Natural killer cell treated with Interleukin-12 subunit alpha and Interleukin-12 subunit beta and Interleukin-15 and Interleukin-18, amount 100 ng/mL, for 72 hours (primary cell): ENCODE measurements at places on chromosomes 12 and 14. TPM values are rescaled to one million over a fixed set of nuclear protein-coding genes. Genes with fewer than 3 reads are reported as not detected.
A peak's percentile ranks its signal among the peaks of the same experiment; 100 is the strongest.

NFATC4 gene
- total RNA-seq = not detected

PMCH gene
- total RNA-seq = not detected

GRCh38 chr14:105100910-105101309, 35.7 kb upstream of the GPR132 start:
- no peak for DNase-seq
- no peak overlapping the region for H3K4me3 ChIP-seq
- H3K27ac ChIP-seq = no peak overlapping the region
- peaks cover 6% of the 10 kb centered on the region for H3K4me1 ChIP-seq
- H3K27me3 ChIP-seq = peaks cover 32% of the 10 kb centered on the region

DNA sequence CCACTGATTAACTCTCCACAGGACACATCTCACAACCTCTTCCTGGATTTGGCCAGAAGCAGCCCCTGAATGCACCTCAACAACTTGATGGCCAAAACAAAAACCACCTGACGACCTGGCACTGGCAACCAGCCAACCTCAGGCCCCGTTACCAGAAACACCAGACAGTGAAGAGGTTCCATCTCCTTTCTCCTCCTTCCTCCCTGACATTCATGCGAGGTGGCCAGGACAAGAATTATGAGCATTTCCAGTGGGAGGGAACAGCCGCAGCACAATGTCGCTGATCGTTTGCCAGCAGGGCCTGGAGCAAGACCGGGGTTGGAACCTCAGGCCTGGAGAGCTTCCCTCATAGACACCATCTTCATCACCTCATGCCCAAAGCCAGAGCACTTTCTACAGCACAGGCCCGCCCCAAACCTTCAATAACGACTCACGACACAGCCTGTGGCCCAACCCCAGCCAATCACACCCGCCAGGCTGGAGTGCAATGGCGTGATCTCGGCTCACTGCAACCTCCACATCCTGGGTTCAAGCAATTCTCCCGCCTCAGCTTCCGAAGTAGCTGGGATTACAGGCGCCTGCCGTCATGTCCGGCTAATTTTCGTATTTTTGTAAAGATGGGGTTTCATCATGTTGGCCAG, 48.7 kb downstream of the CCDC88C start:
- peak overlapping the region; percentile 96 for H3K27ac ChIP-seq
- DNase-seq = peak; percentile 20
- H3K4me1 ChIP-seq = peaks cover 74% of the 10 kb centered on the region

DNA sequence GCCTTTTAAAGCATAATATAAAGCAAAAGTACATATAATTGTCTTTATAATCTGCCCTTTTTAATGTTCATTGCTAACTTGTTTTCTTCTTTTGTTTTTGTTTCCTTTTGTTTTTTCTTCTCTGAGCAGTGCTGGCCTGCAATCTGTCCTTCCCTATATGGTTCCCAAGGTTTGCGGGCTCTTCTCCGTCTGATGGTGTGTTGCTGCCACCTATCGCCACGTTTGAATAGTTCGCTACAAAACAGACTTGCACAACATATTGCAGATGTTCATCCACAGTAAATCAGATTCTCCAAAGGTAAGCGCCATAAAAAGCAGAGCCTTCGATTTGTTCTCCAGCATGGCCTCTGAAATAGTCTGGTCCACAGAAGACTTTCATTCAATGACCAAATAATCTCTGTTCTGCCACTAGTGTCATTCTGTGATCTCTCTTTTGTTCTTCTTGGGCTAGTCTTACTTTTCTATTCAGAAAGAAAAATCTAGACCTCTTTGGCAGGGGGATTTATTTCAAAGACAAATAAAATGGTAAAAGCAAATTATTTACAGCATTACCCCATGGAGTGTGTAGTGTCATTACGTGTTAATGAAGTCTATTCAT, 33.5 kb downstream of the C12orf50 start:
- no peak for DNase-seq
- H3K36me3 ChIP-seq = no peaks in the 10 kb centered on the region
- peaks cover 2% of the 10 kb centered on the region for H3K27me3 ChIP-seq
- no peak overlapping the region for H3K4me3 ChIP-seq
- H3K4me1 ChIP-seq = no peaks in the 10 kb centered on the region
- H3K27ac ChIP-seq = no peak overlapping the region

- no peaks in the 10 kb centered on the region for H3K36me3 ChIP-seq
- H3K4me3 ChIP-seq = peak overlapping the region; percentile 67
- H3K27ac ChIP-seq = peak overlapping the region; percentile 20
- H3K27me3 ChIP-seq = no peaks in the 10 kb centered on the region
- H3K4me1 ChIP-seq = peaks cover 27% of the 10 kb centered on the region
- DNase-seq = no peak
Measured at GRCh38 chr12:1662761-1663439, 28.0 kb upstream of the ADIPOR2 start.

GRCh38 chr14:104282332-104283196, 144.2 kb downstream of the KIF26A start:
- H3K4me3 ChIP-seq = no peak overlapping the region
- no peaks in the 10 kb centered on the region for H3K36me3 ChIP-seq
- no peaks in the 10 kb centered on the region for H3K27me3 ChIP-seq
- H3K27ac ChIP-seq = no peak overlapping the region
- H3K4me1 ChIP-seq = no peaks in the 10 kb centered on the region

DNA sequence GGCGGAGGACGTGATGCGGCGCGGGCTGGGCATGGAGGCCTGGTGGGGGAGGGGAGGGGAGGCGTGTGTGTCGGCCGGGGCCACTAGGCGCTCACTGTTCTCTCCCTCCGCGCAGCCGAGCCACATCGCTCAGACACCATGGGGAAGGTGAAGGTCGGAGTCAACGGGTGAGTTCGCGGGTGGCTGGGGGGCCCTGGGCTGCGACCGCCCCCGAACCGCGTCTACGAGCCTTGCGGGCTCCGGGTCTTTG, 303 bp downstream of the GAPDH start:
- H3K27ac ChIP-seq = peak overlapping the region; percentile 99
- DNase-seq = no peak
- H3K36me3 ChIP-seq = peaks cover 28% of the 10 kb centered on the region

DNA sequence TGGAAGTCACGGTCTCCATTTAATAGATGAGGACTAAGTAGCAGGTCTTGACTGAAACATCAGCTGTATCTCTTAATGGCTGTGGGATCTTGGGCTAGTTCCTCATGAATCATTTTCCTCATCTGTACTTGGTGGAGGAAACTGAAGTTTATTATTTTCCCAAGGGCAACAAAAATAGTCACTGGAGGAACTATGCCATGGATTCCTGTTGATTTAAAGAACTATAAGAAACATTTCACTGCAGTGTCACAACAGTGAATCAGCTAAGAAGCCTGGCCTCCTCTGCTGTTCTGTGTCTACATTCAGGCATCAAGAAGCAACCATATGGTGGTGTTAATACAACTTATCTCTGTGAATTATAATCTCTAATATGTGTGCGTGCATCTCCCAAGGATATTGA, 200.5 kb downstream of the STXBP6 start:
- H3K36me3 ChIP-seq = no peaks in the 10 kb centered on the region
- H3K4me1 ChIP-seq = no peaks in the 10 kb centered on the region
- H3K27me3 ChIP-seq = peaks cover 28% of the 10 kb centered on the region
- H3K4me3 ChIP-seq = no peak overlapping the region
- no peak for DNase-seq
- no peak overlapping the region for H3K27ac ChIP-seq

DNA sequence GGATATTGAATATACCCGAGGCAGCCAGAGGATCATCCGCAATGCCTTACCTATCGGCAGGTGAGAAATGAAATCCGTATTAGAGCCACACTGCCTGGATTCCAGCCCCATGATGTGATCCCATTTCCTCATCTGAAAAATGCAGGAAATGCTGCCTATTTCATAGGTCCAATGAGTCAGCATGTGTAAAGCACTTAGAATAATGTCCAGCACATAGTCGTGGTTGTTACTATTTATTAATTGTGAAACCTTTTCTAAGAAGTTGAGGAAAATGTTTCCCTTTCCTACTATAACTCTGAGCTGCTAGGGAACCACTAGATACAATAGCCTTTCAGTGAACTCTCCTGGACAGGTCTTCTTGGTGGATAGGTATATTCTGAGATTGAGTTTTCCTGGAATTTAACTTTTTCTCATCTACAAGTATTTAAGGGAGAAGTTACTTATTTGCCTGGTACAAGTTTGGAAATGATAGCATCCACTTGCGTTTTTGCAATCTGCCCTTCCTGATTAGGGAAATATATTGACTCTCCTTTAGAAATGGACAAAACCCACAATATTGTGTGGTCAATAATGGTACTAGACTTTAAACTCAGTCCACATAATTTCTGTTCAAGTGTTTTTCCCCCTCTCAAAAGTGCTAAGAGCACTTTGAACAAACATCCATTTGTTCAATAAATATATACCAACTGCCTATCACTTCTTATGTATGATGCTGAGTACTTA, 12.2 kb downstream of the POLR3B start:
- DNase-seq = no peak
- H3K4me3 ChIP-seq = no peak overlapping the region
- H3K27me3 ChIP-seq = no peaks in the 10 kb centered on the region
- no peak overlapping the region for H3K27ac ChIP-seq
- H3K4me1 ChIP-seq = no peaks in the 10 kb centered on the region

DNA sequence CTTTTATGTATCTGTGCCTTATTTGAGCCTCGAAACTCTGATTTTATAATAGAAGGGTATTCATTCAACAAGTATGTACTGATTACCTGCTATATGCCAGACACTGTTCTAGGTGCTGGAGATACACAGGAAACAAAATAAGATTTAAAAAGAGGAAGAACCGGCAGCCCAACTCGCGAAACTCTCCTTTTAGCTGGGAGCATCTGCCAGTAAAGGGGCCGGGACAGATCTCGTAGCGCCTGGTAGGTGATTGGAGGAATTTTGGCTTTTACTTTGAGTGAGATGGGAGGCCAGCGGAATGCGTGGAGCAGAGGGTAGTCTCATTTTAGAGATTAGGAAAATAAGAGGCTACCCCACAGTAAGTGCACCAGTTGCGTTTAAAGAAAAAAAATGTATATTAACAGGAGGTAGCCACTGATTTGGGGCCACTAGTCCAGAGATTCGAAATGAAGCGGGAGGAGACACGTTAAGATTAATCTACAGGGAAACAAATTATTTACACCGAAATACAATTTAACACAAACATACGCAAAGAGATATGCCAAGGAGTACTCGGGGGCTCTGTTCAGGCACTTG, 520 bp upstream of the MON2 start:
- peak overlapping the region; percentile 98 for H3K4me3 ChIP-seq
- H3K27ac ChIP-seq = peak overlapping the region; percentile 92
- peaks cover 7% of the 10 kb centered on the region for H3K27me3 ChIP-seq
- peaks cover 11% of the 10 kb centered on the region for H3K4me1 ChIP-seq
- no peak for DNase-seq

- H3K4me3 ChIP-seq = no peak overlapping the region
- peaks cover 12% of the 10 kb centered on the region for H3K4me1 ChIP-seq
Measured at GRCh38 chr14:101075025-101075800, 171.7 kb upstream of the RTL1 start.

DNA sequence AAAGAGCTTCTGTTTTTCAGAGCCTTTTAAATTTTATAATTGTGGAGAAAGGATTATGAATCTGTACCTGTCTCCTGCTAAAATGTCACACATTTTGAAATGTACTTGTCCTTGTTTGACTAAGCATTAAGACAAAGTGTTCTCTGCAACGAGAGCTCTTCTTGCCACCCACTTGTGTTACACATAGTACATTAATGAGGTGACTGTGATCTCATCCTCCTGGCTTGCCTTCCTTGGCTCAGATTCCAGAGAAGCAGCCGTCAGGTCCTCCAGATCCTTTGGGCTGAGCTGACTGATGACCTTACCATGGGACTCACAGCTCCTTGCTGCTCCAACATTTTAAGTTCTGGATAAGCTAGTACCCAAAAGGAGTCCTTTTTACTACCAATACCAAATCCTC, 81.4 kb downstream of the BBS10 start:
- no peaks in the 10 kb centered on the region for H3K4me1 ChIP-seq
- H3K27me3 ChIP-seq = peaks cover 18% of the 10 kb centered on the region
- H3K36me3 ChIP-seq = no peaks in the 10 kb centered on the region
- H3K4me3 ChIP-seq = no peak overlapping the region
- DNase-seq = no peak

DNA sequence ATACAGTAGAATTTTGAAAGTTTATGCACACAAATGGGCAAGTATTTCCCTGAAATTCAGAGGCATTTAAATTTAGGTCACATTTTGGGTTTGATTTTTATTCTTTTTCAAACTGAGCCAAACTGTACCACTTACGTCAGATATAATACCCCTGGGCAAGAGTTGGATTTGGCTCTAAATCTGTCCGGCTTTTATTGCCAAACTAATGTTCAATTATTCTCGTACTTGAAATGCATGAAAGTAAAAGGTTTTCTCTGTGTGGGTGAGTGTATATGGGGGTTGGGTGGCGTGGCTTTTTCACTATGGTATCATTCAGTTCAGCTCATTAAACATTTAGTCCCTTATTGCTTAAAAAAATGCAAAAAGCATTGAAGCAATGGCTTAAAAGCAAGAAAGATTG, 55.9 kb downstream of the SLCO1C1 start:
- H3K27ac ChIP-seq = no peak overlapping the region
- H3K36me3 ChIP-seq = peaks cover 4% of the 10 kb centered on the region

DNA sequence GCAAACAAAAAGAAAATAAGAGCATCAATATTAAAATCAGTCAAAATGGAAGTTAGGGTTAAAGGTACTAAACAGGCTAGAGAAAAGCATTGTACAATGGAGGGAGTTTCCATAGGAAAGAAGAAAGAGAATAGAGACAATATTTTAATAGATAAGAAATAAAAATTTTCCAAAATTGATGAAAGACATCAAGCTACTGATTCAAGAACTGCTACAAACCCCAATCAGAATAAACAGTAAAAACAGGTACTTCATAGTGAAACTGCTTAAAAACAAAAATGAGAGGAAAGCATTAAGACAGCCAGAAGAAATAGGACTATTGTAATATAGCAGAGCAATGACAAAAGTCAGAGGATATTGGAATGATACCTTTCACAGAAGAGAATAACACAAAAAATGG, 413.4 kb downstream of the NELL2 start:
- no peaks in the 10 kb centered on the region for H3K27me3 ChIP-seq
- no peak for DNase-seq
- H3K4me1 ChIP-seq = no peaks in the 10 kb centered on the region

DNA sequence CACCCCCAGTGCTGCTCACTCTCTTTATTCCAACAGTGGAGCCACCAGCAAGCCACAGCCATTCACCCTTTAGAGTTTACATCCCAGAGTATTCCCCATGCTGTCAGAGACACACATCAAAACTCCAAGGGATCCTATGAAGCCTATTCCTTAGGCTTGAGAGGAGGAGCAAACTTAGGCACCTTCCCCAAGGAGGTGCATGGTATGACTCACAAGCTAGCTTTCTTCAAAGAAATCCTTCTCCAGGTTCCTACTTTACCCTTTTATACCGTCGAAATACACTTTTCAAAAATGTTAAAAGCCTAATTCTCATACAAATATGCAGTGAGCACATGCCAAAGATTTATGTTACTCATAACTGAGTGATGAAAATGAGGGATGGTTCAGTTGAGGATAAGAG, 175.4 kb downstream of the ETNK1 start:
- no peak for DNase-seq
- H3K4me1 ChIP-seq = no peaks in the 10 kb centered on the region
- H3K27ac ChIP-seq = no peak overlapping the region
- H3K36me3 ChIP-seq = no peaks in the 10 kb centered on the region
- H3K4me3 ChIP-seq = no peak overlapping the region

GRCh38 chr12:130013771-130014484, 110.1 kb upstream of the TMEM132D start:
- H3K4me1 ChIP-seq = no peaks in the 10 kb centered on the region
- no peak overlapping the region for H3K27ac ChIP-seq
- H3K4me3 ChIP-seq = no peak overlapping the region
- no peaks in the 10 kb centered on the region for H3K27me3 ChIP-seq
